IMR-90 (cell line): ENCODE measurements at places on chromosomes 4 and X. TPM values are rescaled to one million over a fixed set of nuclear protein-coding genes. Genes with fewer than 3 reads are reported as not detected.

- DNase-seq: peak; percentile 45
These were observed 92.1 kb downstream of the SLC9A7 start for GRCh38 chrX:46666831-46667230.

DNA sequence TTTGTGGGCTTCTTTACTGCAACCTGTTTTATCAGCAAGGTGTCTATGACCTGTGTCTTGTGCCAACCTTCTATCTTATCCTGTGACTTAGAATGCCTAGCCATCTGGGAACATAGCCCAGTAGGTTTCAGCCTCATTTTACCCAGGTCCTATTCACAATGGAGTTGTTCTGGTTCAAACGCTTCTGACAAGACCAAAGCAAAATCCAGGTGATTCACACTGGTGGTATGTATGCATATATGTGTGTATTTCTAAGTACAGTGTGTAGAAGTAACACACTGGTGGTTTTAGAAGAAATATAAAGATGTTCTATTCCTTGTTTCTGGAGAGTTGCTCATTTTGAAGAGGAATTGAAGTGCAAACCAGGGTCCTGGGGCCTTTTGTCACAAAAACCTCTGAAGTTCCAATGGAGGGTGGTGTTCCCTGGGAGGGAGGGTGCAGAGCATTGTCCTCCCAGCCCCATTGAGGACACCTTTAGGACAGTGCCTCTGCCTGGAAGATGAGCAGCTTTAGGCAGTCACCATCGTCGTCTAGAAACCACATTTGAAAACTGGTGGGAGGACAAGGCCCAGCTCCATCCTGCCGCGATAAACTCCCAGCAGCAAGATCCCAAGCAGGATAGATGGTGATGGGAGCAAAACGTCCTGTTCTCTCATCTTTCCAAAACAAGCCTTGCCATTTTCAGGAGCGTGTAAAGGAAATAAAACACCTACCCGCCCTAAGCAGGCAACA is 191.4 kb downstream of the TSPAN5 start:
- peak; percentile 57 for DNase-seq

- DNase-seq: peak; percentile 7
These were observed 60.9 kb upstream of the SOD3 start for GRCh38 chr4:24734511-24734910.

- DNase-seq: peak; percentile 51
These were observed 5.3 kb downstream of the SLAIN2 start for GRCh38 chr4:48346594-48346993.

GRCh38 chr4:36054694-36055422 is 189.5 kb downstream of the ARAP2 start:
- no peak for DNase-seq

GRCh38 chrX:119147486-119147885 is 19.9 kb upstream of the KIAA1210 start:
- DNase-seq: no peak

ARAP2 gene
- total RNA-seq: 1.7 and 1.8 TPM in 2 replicates

FOXR2 gene
- total RNA-seq: not detected in 2 replicates

SH3D19 gene
- 27.2 and 29.7 TPM in 2 replicates for total RNA-seq

DGAT2L6 gene
- total RNA-seq: not detected in 2 replicates

CFAP47 gene
- total RNA-seq: under 0.01 TPM in 1 of 2 replicates, not detected in the other

KDM6A gene
- total RNA-seq: 24.9 and 25.3 TPM in 2 replicates

AMOT gene
- 5.3 and 9.1 TPM in 2 replicates for total RNA-seq

TREX2 gene
- 0.36 and 0.56 TPM in 2 replicates for total RNA-seq
